ENCODE measurements at places on chromosomes 16 and 17.

DNA sequence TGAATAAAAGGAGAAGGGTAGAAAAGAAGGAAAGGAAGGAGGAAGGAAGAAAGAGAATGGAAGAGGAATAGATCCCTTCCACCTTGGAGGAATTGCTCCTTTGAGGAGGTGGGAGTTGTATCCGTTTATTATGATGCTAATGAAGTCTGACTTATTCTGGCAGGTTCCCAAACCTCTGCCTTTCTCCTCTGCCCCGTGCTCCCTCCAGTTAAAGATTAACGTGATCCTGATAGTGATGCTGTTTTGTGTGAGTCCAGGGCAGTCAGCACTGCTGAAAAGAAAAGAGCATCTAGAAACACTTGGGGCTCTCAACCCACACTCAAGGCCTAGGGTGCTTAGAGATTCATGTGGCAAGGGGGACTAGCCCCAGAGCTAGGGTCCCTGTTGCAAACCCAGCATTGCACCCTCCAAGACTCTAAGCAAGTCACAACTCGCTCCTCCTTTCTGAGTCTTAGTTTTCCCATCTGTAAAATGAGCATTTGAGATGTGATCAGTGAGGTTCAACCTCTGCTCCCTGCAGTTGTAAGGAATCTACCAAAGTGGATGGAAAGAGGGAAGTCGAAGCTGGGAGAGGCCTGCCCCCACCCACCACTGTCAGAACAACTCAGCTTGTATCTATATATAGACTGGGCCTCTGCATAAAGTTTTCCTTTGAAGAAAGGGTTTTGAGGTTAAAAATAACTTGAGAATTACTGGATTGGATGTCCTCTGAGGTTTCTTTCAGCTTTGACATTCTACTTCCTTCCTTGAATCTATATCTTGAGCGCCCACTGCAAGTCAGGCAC is 46.9 kb upstream of the TMEM132E start:
- no peak for DNase-seq

- DNase-seq: no peak
These were observed 159.7 kb downstream of the CEP112 start for GRCh38 chr17:66032082-66032712.

DNA sequence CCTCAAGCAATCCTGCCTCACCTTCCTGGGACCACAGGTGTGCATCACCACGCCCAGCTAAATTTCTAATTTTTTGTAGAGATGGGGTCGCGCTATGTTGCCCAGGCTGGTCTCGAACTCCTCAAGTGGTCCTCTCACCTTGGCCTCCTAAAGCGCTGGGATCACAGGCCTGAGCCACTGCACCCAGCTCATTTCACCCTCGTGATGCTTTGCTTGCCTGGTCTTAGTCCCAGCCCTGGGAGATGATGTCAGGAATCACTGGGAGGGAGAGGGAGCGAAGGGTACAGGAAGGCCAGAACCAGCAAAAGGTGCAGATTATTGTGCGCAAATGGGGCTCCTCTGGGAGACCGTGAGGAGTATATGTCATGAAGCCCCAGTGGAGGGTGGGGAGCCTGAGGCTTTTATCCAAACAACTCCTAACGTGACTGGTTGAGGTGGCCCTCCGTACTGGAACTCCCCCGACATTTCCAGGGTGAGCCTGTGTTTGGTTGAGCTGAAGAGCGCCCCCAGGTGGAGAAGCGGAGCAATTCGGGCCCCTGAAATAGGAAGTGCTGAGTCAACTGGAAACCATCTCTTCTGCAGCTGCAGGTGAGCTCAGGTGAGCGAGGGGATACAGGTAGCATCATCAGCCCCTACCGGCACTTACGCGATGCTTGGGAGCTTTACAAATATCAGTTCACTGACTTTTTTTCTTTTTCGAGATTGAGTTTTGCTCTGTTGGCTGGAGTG is 41.2 kb upstream of the HAPSTR1 start:
- DNase-seq: no peak

- no peak for DNase-seq
These were observed 7.6 kb downstream of the SGCA start for GRCh38 chr17:50173335-50173941.

GRCh38 chr16:29973384-29974246 is at the start of gene TAOK2:
Gene TAOK2 (plus strand): TSS chr16:29973868. CDS start chr16:29977773, 3,905 bp downstream.
- peak; percentile 90 for DNase-seq

DNA sequence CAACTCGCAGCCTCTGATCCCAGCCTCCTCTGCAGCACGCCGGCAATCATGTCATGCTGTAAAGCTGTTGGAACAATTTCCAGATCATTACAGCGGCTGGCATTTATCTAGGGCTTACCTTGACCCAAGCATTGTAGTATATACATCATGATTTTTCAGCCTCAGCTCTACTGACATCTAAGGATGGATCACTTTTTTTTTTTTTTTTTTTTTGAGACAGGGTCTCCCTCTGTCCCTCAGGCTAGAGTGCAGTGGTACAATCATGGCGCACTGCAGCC is 103.3 kb downstream of the CMIP start:
- no peak for DNase-seq
